ENCODE measurements at places on chromosomes 7 and 10. TPM values are rescaled to one million over a fixed set of nuclear protein-coding genes. Genes with fewer than 3 reads are reported as not detected.

DNA sequence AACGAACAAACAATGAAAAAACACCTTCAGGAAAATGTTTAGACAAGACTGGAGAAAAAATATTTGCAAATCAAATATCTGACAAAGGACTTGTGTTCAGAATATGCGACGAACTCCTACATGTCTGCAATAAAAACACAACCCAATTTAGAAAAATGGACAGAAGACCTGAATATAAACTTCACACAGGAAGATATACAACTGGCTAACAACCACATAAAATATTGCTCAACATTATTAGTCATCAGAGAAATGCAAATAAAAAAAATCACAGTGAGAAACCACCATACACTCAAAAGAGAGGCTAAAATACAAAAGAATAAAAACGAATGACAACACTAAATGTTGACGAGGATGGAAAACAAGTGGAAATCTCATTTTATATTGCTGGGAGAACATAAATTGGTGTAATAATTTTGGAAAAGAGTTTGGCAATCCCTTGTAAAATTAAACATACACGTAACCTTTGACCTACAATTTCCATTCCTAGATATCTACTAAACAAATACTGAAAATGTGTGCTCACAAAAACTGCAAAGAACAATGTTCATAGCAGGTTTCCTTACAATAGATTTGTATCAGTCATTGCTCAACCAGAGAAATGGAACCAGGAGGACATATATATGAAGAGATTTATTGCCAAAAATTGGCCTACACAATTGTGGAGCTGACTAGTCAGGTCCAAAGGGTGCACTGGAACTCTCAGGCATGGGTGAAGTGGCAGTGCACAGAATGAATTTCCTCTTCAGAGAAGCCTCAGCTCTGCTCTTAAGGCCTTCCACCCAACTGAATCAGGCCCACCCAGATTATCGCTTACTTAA lies 82.9 kb upstream of the OGDHL start:
- no peak for DNase-seq

DNA sequence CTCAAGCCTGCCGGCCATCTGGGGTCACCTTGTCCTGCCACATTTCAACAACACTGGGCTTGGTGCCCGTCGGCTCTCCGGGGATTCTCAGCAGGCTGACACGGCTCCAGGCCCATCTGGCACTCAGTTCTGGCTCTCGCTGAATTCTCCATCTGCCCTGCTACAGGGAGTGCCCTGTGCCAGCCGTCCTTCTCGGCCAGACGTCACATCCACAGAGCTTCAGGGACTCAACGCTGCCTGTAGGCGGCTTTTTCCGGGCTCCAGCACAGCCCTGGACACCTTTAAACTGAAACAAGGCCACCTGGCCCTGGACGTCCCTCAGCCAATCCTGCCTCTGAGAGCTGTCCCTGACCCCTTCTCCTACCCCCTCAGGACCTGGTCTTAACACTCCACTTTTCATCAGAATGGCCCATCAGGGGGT lies 43.0 kb downstream of the TMEM130 start:
- DNase-seq, result no peak

DNA sequence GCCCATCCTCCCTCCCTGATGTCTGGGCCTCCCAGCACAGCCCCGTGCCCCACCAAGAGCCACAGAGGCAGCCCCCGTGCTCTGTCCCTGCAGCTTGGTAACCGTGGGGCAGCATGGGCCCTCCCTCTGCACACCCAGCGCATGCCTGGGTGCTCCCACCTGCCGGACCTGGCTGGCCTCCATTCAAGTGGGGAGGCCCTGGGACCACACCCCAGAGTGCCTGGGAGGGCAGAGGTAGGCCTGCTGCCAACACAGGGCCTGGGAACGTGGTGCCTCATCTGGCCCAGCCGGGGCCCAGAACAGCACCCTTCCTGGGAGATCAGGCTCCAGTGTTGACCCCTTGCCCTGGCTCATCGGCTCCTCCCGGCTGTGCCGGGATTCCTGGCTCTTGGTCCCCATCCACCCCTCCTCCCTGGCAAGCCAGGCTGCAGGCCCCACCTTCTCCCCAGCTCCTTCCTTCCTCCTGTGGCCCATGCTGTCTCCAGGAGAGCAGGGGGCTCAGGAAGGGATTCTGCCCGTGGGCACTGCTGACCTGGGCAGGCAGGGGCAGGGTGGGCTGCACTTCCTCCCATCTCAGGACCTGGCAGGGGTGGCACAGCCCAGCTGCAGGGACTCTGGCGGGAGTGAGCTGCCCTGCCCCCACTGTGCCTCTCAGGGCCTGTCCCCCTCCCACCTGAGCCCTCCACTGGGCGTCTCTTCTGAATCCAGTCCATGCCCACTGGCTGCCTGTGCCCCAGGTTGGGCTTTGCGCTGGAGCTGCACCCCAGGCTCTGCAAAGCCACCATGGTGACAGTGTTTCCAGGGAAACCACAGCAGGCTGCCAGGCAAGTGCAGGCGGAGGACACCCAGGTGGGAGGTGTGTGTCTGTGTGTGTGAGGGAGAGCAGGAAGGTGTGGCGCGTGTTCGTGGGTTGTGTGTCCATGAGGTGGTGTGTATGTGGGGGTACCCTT lies 32.6 kb downstream of the PWWP2B start:
- DNase-seq, result no peak

DNA sequence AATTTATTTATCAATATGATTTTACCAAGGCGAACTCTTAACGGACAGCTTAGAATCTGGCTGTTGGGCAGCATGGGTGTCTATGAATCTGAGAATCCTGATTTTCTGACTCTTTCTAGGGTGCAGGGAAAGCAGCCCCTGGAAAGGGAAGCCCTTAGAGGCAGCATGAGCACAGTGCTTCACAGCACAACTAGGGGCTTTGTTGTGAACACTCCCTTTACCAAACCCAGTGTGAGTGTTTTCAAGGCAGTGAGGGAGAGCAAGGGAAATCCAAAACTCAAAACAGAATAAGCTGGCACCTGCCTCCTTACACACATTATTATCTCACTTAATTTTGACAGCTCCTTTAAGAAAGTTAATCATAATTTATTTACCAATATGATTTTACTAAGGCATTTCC lies 116.3 kb upstream of the CSTF2T start:
- DNase-seq, result no peak

GRCh38 chr7:82534684-82535083 lies 91.1 kb upstream of the CACNA2D1 start:
- no peak for DNase-seq

DNA sequence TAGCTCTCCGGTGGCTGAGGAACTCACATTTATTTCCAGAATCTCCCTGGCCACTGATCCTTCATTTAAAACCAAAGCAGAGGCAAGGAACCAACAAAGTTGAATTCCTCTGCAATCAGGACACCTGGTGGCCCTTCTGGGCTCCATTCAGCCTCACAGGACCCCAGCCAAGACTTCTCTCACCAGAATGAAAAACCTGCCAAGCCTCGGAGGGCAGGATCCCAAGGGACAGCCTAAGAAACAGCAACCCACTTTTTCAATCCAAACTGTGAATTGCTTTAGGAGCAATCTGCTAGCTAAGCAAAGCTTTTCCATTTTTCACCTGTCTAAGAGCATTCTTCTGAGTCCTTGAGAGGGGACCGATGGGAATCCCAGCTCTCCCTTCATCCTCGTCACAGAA lies 34.6 kb downstream of the OAT start:
- DNase-seq, result no peak

CDC14C gene
- not detected for polyA plus RNA-seq

GRID2IP gene
- polyA plus RNA-seq, result 0.91 TPM

JCAD gene
- 66.4 TPM for polyA plus RNA-seq

Measured in right lung (tissue), 10 donors.